Naive thymus-derived CD8-positive, alpha-beta T cell (primary cell): ENCODE measurements at places on chromosomes 7 and 10. TPM values are rescaled to one million over a fixed set of nuclear protein-coding genes. Genes with fewer than 3 reads are reported as not detected.
A peak's percentile ranks its signal among the peaks of the same experiment; 100 is the strongest.

- no peak overlapping the region for H3K27ac ChIP-seq
- H3K27me3 ChIP-seq = no peaks in the 10 kb centered on the region
- no peak overlapping the region for H3K4me3 ChIP-seq
- H3K4me1 ChIP-seq = no peaks in the 10 kb centered on the region
- DNase-seq = no peak
- H3K36me3 ChIP-seq = no peaks in the 10 kb centered on the region
Observed at GRCh38 chr7:86733783-86734182, 90.1 kb downstream of the GRM3 start.

- no peak overlapping the region for H3K4me3 ChIP-seq
- DNase-seq = no peak
- H3K4me1 ChIP-seq = no peaks in the 10 kb centered on the region
- H3K27ac ChIP-seq = no peak overlapping the region
Observed at GRCh38 chr10:5096108-5096507, 1.9 kb downstream of the AKR1C3 start.

DNA sequence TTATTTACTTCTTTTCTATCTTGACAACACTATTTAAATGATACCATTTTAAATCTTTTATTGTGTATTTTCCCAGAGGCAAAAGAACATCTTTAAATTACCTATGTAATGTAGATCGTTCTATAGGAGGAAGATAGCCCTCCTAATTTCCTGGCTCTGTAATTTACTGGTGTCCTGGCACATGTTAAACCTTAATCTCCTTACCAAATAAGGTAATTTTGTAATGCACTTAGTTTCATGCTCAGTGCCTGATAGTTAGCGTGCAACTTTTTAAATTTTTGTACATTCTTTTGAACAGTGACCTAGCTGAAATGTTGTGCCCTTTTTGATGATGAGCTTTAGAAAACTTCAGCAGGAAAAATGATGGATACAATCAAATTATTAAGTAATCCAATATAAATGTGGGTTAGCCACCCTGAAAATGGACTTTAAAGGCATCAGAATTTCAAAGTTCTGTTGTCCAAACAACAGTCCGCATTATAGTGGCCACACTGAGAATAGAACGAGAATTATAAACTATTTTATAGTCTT, 81.4 kb downstream of the ABCB5 start:
- no peaks in the 10 kb centered on the region for H3K27me3 ChIP-seq
- no peak for DNase-seq

DNA sequence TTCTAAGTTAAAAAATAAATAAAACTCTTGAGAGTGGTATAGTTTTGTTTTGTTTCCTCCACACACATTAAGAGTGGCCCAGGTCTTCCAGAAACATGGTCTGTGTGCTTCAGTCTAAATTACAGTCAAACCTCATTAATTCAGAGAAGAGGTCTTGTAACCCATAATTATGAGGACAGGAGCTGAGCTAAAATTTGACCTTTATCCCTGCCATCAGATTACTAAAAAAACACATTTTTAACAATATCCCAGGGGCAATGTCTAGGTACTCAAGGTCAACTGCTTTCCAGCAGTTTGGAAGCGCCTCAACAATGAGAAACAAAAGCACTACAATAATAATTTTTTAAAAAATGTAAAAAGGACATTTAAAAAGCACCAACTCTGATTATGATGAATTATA, 184.1 kb upstream of the PFKP start:
- no peak overlapping the region for H3K4me3 ChIP-seq
- H3K36me3 ChIP-seq = no peaks in the 10 kb centered on the region

DNA sequence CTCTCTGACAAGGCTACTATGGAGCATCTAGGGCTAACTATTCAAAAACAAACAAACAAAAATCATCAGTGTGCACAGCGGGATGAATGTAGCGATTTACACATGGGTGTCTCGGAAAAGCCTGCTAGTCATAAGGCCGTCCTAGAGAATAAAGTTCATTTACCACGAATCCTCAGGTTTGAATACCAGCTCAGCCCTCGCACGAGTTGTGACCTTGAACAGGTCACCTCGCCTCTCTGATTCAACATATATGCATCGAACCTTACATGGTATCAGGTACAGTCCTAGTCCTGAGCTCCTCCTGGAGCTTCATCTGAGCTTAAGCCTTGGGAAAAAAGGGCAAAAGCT, 572 bp downstream of the ATP5MF start:
- H3K27me3 ChIP-seq = no peaks in the 10 kb centered on the region
- H3K4me1 ChIP-seq = peaks cover 50% of the 10 kb centered on the region
- peaks cover 1% of the 10 kb centered on the region for H3K36me3 ChIP-seq
- no peak for DNase-seq
- peak overlapping the region; percentile 93 for H3K27ac ChIP-seq
- peak overlapping the region; percentile 88 for H3K4me3 ChIP-seq

DNA sequence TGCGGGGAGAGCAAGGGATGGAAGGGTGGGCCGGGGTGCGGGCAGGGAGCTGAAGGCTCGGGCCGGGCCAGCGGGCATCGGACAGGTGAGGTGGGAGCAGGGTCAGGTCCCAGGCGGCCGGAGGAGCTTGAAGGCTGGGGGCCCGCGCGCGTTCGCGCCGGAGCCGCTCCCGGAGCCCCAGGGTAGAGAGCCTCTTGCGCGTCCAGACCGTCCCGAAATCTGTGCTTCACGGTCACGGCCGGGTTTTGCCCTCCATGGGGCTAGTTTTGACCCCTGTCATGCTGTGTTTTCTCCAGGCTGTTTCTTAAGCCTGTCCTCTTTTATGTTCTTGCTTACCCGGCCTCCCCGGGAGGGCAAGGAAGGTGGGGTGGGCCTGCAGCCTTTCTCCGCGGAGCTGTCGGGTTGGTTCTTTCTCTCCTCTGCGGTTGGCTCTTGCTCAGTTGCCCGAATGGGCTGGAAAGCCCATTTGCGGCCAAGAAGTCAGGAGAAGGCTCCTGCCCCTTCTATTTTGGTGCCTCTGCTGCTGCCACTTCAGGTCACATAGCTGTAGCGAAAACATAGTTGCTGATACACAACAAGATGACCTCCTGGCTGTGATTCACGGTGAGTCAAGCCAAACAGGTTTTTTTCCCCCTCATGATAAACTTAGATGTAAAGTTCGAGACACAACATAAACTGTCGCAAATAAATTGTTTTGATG, 650 bp downstream of the UBE2D1 start:
- H3K27me3 ChIP-seq = peaks cover 6% of the 10 kb centered on the region
- peaks cover 45% of the 10 kb centered on the region for H3K4me1 ChIP-seq
- H3K27ac ChIP-seq = peak overlapping the region; percentile 87
- peak overlapping the region; percentile 91 for H3K4me3 ChIP-seq
- no peaks in the 10 kb centered on the region for H3K36me3 ChIP-seq

GRCh38 chr7:5692845-5693278, 88.6 kb downstream of the RNF216 start:
- peak overlapping the region; percentile 68 for H3K4me3 ChIP-seq
- peak overlapping the region; percentile 96 for H3K27ac ChIP-seq
- H3K27me3 ChIP-seq = no peaks in the 10 kb centered on the region
- peaks cover 53% of the 10 kb centered on the region for H3K4me1 ChIP-seq
- H3K36me3 ChIP-seq = no peaks in the 10 kb centered on the region

MYOZ1 gene
- total RNA-seq = not detected

IFIT1B gene
- not detected for total RNA-seq

PAX4 gene
- not detected for total RNA-seq

SAMD8 gene
- 23.4 TPM for total RNA-seq
